ENCODE measurements at places on chromosomes 2 and 18.

- DNase-seq = no peak
These were observed 2.7 kb upstream of the NPC1 start for GRCh38 chr18:23588836-23589560.

GRCh38 chr18:22166069-22166950 lies 3.1 kb upstream of the GATA6 start:
- DNase-seq = no peak

DNA sequence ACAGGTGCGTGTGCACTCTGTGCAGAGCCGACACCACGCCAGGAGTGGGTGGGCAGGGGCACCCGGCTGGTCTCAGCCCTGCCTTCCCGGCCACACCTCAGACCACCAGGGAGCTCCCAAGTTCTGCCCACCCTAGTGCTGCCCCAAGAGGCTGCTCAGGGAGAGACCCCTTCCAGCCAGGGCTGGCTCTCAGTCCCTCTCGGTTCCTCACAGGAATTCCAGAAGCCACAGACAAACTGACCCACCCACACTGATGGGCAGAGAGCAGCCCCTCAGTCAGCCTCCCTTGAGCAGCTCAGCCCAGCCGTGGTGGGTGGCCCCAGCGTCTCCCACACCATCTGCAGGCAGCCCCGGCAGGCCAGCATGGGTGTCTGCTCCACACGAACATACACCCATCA lies 33.8 kb downstream of the GPC1 start:
- DNase-seq = no peak

- no peak for DNase-seq
These were observed 260.8 kb upstream of the HDAC4 start for GRCh38 chr2:239661334-239662312.

DNA sequence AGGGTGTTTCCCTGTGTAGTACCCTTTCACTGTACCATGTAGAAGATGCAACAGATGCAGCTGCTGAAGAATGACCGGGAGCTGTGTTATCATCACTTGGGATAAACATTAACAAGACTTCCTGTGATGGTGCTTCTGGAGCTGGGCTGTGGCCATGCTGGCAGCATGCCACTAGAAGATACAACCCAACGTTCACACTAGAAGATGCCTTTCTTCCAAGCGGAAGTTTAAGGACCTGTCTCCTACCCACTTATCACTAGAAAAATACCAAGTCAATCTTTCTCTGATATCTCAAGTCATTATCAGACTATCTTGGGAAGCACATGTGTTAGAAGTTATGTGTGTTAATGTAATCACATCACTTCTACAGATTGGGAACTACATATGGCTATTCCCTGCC lies 953.5 kb downstream of the CNTNAP5 start:
- no peak for DNase-seq

DNA sequence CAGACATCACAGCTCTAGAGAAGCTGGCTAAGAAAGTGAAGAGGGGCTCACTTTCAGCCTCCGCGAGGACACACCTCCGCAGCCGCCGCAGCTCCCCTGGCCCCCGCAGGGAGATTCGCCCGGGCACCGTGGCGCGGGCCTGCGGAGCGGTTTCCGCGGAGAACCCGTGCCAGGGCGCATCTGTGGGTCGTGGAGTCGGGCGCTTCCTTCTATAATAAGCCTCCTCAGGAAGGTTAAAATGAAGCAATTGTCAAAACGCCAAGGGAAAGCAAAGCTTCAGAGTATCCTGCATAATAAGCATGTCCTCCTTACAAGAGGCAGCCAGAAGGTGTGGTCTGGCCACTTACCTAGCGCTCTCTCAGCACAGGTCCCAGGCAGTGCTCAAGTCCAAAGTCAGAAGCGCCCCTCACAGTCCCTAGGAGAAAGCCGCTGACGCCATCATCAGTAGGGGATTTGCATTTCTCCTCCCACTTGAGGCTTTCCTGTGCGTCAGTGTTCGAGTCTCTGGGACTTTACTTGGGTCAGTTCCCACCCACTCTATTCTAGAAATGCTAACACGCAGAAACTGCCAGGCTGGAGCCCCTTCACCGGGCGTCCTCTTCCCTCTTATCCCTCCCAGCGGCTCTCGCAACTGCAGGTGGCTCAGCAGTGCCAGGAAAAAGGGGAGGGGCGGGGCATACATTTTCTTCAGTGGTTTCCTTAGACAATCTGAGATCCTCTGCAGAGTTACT lies at the start of gene STAT4:
STAT4 (minus strand) TSS at position 395 of the 731 bp plus-strand sequence. CDS start 2,791 bp downstream, outside the sequence.
- DNase-seq = peak; percentile 76

DNA sequence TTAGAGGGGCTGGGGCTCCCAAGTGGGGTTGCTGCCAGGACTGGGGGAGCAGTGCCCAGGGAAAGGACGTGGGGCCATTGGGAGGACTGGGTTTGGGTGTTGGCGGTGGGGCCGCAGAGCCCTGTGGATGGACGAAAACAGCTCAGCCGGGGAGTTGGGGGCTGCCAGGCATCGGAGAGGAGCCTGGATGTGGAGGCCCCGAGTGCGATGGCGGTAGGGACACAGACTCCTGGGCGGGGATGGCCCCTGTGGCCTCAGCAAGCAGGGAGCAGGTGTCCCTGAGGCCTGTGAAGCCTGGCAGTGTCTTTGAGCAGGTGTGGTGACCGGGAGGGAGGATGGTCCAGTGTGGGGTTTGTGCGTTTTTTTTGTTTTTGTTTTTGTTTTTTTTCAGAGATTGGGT lies 13.3 kb downstream of the CTDP1 start:
- no peak for DNase-seq

GRCh38 chr2:66581339-66582103 lies 146.6 kb downstream of the MEIS1 start:
- peak; percentile 29 for DNase-seq

DNA sequence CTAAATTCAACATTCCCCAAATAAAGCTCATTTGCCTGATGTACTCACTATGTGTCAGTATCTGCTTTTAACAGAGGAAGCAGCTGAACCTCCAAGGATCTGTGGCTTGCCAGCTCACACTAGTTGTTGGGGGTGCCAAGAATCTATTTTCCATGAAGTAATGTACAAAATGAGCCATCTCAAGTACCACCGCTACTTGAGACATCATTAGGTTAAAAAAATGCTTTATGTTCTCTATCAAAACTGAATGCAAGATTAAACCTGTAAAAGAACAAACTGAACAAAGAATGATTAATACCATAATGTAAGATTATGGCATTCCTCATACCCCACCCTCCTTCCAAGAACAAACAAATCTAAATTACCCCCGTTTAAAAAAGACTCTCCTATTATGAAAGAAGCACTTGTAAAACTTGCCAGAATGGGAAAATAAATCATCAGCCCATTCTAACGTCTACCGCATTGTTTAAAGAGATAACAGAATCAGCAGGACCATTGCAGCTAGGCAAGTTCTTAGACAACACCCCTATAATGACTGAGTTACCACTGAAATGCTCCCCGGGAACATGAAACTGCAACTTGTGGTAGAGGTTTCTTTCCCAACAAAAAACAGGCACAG lies 471.6 kb downstream of the DLGAP1 start:
- DNase-seq = no peak

GRCh38 chr2:241618296-241618805 lies 18.6 kb downstream of the THAP4 start:
- no peak for DNase-seq

DNA sequence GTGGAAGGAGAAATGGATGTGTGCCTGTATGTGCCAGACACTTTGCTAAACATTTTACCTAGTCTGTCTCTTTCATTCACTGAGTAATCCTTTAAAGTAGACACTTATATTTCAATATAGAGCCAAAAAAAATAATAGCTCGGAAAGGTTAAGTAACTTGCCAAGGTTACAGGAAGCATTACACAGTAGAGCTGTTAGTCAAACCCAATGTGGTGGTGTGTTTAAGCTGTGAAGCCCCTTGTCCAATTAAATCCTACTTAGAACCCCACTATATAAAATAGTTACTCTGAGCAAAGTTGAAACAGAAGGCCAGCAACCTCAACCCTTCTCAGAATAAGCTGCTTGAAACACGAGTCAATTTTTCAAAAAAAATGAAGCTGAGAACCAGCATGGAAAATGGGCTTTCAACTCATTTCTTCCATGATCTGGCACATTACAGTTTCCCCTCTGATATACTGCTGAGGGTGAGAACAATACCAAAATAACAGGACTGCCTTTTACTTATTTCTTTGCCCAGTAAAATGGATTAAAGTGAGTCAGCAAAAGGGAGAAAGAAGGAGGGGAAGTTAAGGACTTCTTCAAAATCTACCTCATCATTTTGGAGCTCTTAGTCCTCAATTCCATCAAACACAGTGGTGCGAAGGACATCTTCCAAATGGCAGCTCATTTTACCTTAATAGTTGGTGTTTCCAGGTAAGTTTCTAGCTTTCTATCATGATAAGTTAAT lies 7.9 kb downstream of the RDH14 start:
- no peak for DNase-seq

GRCh38 chr2:159904959-159905305 lies 106.9 kb upstream of the CD302 start:
- no peak for DNase-seq

GRCh38 chr18:48804856-48805610 lies 145.7 kb downstream of the SMAD7 start:
- DNase-seq = peak; percentile 23

DNA sequence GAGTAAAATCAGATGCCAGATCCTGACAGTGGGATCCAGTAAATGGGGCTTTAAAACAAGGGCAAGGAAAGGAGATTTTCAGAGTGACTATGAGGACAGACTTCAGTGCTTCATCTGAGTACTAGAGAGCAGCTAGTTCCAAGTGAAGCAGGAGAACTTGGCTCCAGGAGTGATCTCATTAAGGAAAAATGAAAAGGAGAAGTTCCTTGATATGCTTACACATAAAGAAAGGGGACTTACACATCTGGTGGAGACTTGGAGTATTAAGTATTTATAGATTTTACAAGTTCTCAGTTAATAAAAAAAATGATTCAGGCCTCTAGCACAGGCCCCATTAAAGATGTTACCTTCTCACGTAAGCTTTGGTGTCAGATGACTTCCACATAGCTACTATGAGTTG lies 105.8 kb downstream of the ICOS start:
- no peak for DNase-seq

DNA sequence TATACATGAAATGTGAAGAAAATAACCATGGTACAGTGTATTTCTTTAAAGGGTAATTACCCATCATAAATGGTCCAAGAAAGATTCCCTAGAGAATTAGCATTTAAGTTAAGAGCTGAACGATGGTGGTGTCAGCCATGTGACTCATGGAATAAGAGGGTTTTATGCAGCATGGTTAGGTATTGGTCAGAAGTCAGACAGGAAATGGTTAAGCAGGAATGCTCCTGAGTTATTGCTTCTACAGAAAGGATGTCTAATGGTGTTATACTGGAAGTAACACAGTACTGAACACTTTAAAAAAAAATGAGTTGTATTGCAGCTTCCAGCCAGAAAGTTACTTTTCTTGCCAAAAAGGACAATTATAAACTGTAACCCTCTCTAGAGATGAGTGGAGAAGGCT lies 72.7 kb upstream of the UBE2E3 start:
- no peak for DNase-seq

GRCh38 chr2:190205657-190206056 lies 114.0 kb downstream of the HIBCH start:
- no peak for DNase-seq

- DNase-seq = no peak
These were observed 19.0 kb downstream of the DIPK1C start for GRCh38 chr18:74438091-74438490.

DNA sequence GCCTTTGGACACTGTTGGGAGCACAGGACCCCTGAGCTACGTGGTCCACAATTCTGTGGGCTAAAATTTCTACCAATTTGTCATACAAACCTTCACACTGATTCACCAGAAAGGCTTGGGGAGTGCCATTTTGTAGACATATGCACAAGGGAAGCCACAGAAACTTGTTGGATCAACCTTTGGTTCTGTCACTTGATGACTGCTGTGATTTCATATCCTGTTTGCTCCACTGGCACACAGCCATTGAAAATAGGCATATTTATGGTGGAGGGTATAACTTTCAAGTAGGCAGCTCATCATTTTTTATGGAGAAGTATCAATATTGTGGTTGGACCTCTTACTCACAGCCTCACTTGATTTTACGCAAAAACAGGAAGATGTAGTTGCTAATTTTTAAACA lies 10.5 kb downstream of the NAPG start:
- DNase-seq = no peak

DNA sequence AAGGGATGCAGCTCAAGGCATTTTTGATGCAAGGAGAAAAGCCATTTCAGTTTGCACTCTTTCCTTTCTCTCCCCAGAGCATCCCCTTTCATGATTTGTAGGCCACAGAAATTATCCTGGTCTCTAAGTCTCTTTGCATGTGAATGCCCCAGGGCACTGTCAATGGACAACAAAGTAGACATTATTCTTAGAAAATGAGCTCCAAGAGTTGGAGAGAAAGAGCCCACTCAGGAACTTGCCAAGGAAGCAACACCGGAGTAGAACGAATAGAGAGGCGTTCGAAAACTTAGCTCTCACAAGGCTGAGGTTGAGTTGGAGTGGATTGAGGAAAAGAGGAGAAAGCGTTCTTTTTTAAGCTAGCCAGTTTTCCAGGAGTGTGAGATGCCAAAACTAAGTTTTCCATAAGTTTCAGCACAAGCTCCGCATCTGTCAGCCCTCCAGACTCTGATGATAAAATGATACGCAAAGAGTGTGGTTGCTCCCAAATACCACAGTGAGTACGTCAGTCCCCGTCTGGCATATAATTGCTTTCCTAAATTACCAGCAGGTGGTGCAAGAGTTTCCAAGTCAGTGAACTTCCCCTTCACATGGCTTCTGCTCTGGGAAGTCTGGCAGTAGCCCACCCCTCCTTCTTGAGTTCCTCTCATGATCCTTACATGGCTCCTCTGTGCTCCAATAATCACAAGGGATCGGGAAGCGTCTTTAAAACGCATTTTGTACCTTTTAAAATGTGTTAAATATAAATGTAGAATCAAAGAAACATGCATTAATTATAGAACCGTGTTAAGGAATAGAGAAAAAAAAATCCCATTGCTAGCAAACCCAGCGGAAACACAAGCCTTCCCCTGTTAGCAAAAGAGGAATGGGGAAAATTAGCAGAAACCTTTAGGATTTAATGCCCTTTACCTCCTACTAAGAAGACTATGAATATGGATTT lies 1060.6 kb upstream of the FANCL start:
- no peak for DNase-seq

GRCh38 chr18:75752740-75753263 lies 325.3 kb upstream of the SMIM21 start:
- DNase-seq = no peak

DNA sequence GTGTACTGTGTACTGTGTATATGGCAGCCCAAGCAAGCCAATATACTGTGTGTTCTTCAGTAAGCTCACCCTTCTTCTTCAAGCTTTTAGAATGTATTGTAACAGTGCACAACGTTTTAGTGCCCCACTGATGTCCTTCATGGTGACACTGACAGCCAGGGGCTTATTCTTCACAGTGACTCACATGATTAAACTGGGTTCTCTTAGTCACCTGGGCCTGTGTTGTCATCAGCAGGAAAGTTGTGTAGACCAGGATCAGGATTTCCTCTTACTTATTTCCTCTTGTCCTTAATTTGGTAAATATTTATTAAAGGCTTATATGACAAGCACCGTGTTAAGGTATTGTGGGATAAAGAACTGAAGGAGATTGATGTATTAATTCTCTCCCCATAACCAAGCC lies 67.9 kb upstream of the THOC1 start:
- no peak for DNase-seq

- DNase-seq = no peak
These were observed 613.4 kb downstream of the PLCL1 start for GRCh38 chr2:198417836-198418235.

GRCh38 chr2:53334610-53335009 lies 433.0 kb upstream of the CHAC2 start:
- DNase-seq = no peak

- no peak for DNase-seq
These were observed 204.1 kb downstream of the CTIF start for GRCh38 chr18:48742706-48743475.

- no peak for DNase-seq
These were observed 249.9 kb downstream of the EIPR1 start for GRCh38 chr2:3127710-3128109.

- no peak for DNase-seq
These were observed 68.6 kb downstream of the PLEKHM3 start for GRCh38 chr2:207956771-207957170.

Measured in activated naive CD8-positive, alpha-beta T cell treated with anti-CD3 and anti-CD28 coated beads, Interleukin-2, amount 10 ng/mL, durations not matched to agents 7 days and 5 days (primary cell).